ENCODE measurements at places on chromosomes 4 and X. TPM values are rescaled to one million over a fixed set of nuclear protein-coding genes. Genes with fewer than 3 reads are reported as not detected.

Gene FRMPD3
- total RNA-seq = 8.2 TPM

Gene ZGRF1
- total RNA-seq = 20.0 TPM

Gene NPNT
- not detected for total RNA-seq

Gene KIT
- 6.6 TPM for total RNA-seq

Gene SUPT20HL1
- not detected for total RNA-seq

Gene TRAM1L1
- total RNA-seq = not detected

Gene SMIM20
- 10.3 TPM for total RNA-seq

Gene THOC2
- total RNA-seq = 86.9 TPM

Gene FDCSP
- not detected for total RNA-seq

Gene CT83
- not detected for total RNA-seq

Gene APBB2
- total RNA-seq = 0.38 TPM

Gene FAM149A
- total RNA-seq = 0.33 TPM

Gene FATE1
- total RNA-seq = not detected

DNA sequence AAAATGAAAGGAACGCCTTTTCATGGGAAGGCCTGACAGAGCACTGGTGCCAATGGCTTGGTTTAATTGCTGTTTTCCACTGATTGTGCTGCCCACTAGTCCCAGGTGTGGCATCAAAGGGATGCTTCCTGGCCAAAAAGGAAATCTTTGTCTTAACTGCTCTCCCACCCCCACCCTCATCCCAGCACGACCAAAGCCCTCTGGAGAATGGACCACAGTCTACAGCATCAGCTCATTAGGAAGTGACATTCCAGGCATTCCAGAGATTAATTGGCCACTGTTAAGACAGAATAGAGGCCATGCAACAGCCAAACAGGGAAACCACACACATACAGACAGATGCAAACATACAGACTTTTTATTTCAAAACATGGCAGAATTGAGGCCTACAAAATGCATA lies 143.2 kb downstream of the LHFPL1 start:
- H3K4me1 ChIP-seq = no peaks in the 10 kb centered on the region
- no peak overlapping the region for H3K4me3 ChIP-seq
- DNase-seq = no peak
- H3K36me3 ChIP-seq = no peaks in the 10 kb centered on the region

GRCh38 chr4:145406970-145407369 lies 74.7 kb upstream of the SMAD1 start:
- no peak for DNase-seq
- no peak overlapping the region for H3K27ac ChIP-seq

DNA sequence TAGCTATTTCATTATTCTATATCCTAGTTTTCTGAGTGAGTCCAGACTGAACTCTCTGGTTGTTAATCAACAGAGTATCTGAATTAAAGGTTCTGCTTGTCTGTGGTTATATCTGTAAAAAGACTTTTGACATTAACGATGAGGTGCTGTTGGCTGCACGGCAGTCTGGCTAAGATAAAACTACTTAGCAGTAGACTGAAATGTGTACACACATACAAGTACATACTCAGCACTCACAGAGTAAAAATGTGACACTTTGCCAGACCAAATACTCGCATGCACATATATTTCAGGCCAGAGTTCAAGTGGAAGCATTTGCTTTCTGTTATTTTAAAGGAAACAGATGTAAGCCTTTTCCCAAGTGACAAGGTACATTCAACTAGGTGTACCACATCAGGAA lies 80.5 kb downstream of the PRDM5 start:
- no peak overlapping the region for H3K27ac ChIP-seq
- H3K4me3 ChIP-seq = no peak overlapping the region
- no peaks in the 10 kb centered on the region for H3K36me3 ChIP-seq
- no peak for DNase-seq
- no peaks in the 10 kb centered on the region for H3K27me3 ChIP-seq

DNA sequence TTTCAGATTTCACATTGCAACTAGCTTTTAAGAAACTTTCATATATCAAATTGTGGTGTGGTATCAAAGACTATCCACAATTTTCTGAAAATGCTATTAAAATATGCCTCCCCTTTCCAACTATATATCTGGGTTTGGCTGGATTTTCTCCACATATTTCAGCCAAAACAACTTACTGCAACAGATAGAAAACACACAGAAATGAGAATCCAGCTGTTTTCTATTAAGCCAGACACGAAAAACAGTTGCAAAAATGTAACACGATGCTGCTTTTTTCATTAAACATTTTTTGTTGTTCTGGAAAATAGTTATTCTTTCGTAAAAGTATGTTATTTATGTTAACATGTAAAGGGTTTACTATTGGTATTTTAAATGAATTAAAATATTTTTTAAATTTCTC lies 33.1 kb downstream of the DCTD start:
- H3K4me1 ChIP-seq = no peaks in the 10 kb centered on the region
- peaks cover 28% of the 10 kb centered on the region for H3K36me3 ChIP-seq
- no peak overlapping the region for H3K4me3 ChIP-seq
- H3K27me3 ChIP-seq = no peaks in the 10 kb centered on the region

- DNase-seq = no peak
- H3K36me3 ChIP-seq = no peaks in the 10 kb centered on the region
- peak overlapping the region; percentile 81 for H3K27ac ChIP-seq
- H3K4me3 ChIP-seq = peak overlapping the region; percentile 59
Measured at GRCh38 chrX:153973127-153974002, 811 bp downstream of the TMEM187 start.

- H3K36me3 ChIP-seq = no peaks in the 10 kb centered on the region
- DNase-seq = no peak
- no peak overlapping the region for H3K27ac ChIP-seq
Measured at GRCh38 chr4:130077275-130077674, 981.3 kb downstream of the C4orf33 start.

- peaks cover 10% of the 10 kb centered on the region for H3K4me1 ChIP-seq
- H3K27ac ChIP-seq = no peak overlapping the region
- H3K27me3 ChIP-seq = no peaks in the 10 kb centered on the region
- H3K36me3 ChIP-seq = no peaks in the 10 kb centered on the region
- no peak overlapping the region for H3K4me3 ChIP-seq
Measured at GRCh38 chr4:1576961-1577821, 106.9 kb downstream of the FAM53A start.

GRCh38 chrX:74804574-74804973 lies 120.7 kb downstream of the NEXMIF start:
- no peaks in the 10 kb centered on the region for H3K4me1 ChIP-seq
- H3K27me3 ChIP-seq = no peaks in the 10 kb centered on the region
- DNase-seq = no peak
- no peaks in the 10 kb centered on the region for H3K36me3 ChIP-seq
- H3K27ac ChIP-seq = no peak overlapping the region

- DNase-seq = peak; percentile 76
- no peaks in the 10 kb centered on the region for H3K4me1 ChIP-seq
- no peak overlapping the region for H3K4me3 ChIP-seq
- no peaks in the 10 kb centered on the region for H3K27me3 ChIP-seq
- no peaks in the 10 kb centered on the region for H3K36me3 ChIP-seq
- H3K27ac ChIP-seq = no peak overlapping the region
Measured at GRCh38 chrX:13506574-13506973, 62.8 kb upstream of the EGFL6 start.

DNA sequence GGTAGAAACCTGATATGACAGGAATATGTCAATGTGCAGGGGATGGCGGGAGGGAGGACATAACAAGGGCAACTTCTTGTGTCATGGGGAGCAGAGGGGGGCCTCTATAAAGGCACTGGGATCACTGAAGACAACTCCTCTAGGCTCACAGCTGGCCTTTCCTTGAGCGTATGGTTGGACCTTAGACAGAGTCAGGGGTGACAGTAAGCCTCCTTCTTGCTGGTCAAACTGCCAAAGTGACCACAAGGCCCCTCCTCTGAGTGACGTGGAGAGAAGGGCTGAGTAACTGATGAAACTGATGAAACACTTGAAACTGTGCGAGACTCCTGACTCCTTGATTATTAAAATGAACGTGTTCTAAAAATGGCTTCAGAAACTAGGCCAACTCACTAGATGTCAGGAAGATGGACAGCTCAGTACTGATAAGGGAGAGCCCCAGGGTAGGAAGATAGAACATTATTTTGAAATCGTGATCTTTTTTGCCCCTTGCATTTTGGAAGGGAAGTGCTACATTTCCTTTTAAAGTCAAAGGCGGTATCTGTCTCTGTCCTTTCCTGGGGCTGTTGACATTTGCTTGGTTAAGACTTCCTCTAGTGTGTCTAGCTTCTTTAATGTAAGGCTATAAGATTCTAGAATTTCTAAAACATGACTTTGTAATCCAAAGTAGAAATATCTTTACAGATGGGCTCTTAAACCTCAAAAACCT lies 1.6 kb downstream of the RAB33A start:
- peak overlapping the region; percentile 80 for H3K4me3 ChIP-seq
- H3K27me3 ChIP-seq = no peaks in the 10 kb centered on the region
- peak; percentile 22 for DNase-seq
- H3K36me3 ChIP-seq = no peaks in the 10 kb centered on the region
- peak overlapping the region; percentile 80 for H3K27ac ChIP-seq

DNA sequence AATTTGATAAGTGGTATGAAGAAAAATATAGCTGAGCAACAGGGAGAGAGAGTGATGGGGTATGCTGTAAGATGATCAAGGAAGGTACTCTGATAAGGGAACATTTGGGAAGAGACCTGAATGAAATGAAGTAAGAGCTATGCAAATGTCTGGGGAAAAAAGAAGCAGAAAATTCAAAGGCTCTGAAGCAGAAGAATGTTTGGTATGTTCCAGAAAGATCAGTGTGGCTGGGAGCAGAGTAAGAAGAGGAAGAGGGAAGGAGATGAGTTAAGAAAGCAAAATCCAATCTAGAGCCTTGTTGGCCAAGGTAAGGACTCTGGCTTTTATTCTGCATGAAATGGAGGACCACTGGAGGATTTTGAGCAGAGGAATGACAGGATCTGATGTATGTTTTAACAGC lies 90.0 kb downstream of the AWAT2 start:
- no peak overlapping the region for H3K27ac ChIP-seq
- DNase-seq = no peak
- no peaks in the 10 kb centered on the region for H3K4me1 ChIP-seq

Data from natural killer cell (primary cell).